ENCODE measurements at places on chromosomes 2 and 18.

GRCh38 chr2:44560352-44560751 lies 198.6 kb downstream of the CAMKMT start:
- no peak for DNase-seq

DNA sequence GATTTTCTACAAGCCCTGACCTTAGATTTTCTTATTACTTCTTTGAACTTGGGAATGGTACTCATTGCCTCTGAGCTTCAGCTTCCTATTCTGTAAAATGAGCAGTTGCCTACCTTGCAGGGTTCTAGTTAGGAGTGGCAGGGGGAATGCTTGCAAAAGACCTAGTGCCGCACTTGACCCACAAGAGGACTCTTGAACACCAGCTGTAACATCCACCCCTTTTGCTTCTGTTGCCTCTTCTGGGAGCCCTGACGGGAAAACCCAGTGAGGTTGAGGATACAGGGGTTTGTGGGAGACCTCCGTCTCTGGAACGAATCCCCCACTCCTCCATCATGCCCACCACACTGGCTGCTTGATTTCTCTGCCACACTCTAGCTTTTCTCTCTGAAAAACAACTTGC lies 27.1 kb upstream of the LBH start:
- DNase-seq = no peak

- DNase-seq = no peak
Measured at GRCh38 chr2:48829036-48829435, 73.5 kb upstream of the LHCGR start.

DNA sequence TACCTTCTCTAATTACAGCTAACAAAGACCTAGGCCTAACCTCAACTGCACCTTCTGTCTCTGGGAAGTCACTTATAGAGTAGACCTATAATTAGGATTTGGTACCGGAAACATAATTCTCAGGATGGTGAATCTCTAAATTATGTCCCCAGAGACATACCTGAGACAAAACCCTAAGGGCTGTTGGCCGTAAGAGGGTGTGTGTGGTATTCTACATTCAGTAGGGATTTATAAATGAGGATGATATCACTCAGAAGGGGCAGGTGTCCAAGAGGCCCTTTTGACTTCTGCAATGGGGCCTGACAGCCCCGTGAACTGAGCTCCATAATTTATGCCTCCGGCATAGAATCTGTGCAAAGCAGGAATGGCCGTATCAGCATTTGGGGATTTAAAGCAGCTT lies 13.5 kb upstream of the DARS1 start:
- DNase-seq = no peak

- no peak for DNase-seq
Measured at GRCh38 chr2:20953146-20953824, 90.6 kb downstream of the APOB start.

- no peak for DNase-seq
Measured at GRCh38 chr18:36381075-36381474, 83.6 kb downstream of the FHOD3 start.

- DNase-seq = no peak
Measured at GRCh38 chr2:223467196-223467595, 135.0 kb downstream of the SCG2 start.

DNA sequence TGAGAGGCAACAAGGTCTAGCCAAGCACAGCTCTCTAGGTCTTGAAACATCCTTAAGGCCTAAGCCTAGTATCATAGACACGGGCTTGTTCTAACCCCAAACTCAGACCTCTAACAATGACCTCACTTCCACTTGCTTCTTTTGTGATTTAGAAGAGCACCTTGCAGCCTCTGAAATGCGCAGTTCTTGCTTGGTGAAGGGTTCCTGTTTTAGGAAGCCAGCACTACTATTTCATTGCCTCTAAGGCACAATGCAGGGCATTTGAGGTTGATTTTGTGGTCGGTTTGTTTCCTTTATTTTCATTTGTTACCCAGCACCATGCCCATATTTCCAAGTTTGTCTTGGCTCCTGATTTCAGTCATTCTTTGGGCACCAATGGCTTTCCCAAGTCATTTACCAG lies 117.0 kb upstream of the CYP1B1 start:
- DNase-seq = no peak

DNA sequence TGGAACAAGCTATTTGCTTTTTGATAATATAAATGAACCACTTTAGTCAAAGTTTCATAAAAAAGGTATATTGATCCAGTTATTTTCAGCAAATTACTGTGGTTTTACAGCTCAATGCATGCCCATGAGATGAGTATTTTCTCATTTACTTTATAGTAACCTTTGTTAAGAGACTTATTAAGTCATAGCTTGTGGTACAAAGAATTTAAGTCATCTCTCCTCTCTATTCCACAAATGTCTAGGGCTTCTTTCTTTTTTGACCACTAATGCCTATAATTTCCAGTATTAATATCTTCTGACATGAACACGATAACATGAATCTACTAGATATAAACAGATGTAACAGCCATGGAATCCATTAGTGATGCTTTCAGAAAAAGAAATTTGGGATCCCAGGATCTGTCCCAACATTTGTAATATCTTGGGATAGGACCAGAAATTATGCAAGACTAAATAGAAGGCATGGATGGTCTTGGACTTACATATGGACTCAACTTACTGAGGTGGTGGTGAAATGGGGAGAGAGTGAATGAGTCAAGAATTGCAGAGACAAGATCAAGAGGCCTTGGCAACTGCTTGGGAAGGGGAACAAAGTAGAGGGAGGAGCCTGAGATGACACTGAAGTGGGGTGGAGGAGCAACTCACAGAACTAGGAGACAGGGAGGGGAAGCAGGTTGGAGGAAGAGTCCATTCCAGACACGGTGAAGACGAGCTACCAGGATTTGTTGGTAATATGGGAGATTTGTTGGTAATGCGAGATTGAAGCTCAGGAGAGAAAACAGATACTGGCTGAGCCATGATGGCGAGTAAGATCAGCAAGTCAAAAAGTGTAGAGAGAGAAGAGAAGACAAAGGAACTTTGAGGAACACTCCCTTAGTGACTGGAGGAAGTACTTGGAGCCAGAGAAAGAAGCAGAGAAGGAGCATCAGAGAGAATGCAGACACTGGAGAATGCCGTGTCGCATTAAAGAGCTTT lies 42.4 kb upstream of the KDM3A start:
- DNase-seq = no peak

GRCh38 chr2:10500601-10501361 lies 52.7 kb upstream of the ODC1 start:
- DNase-seq = no peak

GRCh38 chr18:30254331-30254730 lies 788.2 kb downstream of the DSC3 start:
- no peak for DNase-seq

DNA sequence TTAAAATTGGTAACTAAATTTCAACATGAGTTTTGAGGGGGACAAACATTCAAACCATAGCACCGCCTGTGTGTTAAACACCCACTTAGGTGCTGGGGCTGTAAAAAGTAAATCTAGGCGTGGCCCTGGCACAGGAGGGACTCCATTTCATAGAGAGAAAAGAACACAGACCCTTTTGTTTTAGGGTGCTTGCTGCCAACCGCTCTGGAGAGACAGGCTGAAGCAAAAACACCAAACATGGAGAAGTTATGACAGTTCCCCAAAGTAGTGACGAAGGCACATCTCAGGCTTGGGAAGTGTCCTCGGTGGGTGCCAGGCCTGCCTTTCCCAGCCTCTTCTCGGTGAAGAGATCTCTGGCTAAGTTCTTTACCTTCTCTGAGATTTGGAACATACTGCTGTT lies 5.1 kb downstream of the ACTG2 start:
- DNase-seq = no peak

- DNase-seq = no peak
Measured at GRCh38 chr18:13435586-13436333, 217.2 kb downstream of the LDLRAD4 start.

- DNase-seq = no peak
Measured at GRCh38 chr2:107810734-107811133, 16.0 kb upstream of the RGPD4 start.

DNA sequence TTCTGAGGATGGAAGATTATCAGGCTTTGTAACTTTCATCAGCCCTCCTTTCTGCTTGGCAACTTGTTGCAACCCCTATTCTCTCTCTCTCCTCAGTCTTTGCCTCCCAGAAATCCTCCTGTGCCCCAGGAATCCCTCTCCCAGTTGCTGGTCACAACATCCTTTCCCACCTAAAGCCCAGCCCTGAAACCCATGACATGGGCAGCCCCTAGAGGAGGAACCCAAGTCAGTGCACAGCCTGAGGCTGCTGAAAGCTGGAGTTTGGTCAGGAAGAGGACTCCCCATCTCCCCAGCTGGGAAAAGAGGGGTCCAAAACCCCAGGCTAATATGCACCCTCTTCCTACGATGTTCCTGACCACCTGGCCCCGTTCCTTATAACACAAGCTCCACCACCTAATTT lies 29.5 kb downstream of the PKDCC start:
- no peak for DNase-seq

GRCh38 chr2:49801898-49802450 lies 647.7 kb upstream of the FSHR start:
- no peak for DNase-seq

GRCh38 chr2:122100346-122100745 lies 344.9 kb downstream of the TSN start:
- no peak for DNase-seq

DNA sequence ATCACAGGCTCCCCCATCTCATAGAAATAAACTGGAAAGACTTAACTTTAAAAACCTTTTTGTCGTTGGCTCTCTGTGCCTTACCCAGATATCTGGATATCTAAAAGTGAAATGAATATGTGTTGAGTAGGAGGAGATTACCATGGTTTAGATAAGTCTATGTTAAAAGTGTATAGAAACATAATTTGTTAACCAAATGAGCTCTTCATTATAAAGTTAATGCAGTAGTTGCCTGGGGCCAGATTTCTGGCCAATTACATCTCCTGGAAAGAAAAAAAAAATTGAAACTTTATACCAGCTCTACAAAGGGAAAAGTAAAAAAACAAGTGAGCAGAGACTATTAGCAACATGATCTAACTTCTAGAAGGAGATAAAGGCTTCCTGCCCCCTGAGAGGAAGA lies 259.6 kb upstream of the UBE2E3 start:
- DNase-seq = no peak

DNA sequence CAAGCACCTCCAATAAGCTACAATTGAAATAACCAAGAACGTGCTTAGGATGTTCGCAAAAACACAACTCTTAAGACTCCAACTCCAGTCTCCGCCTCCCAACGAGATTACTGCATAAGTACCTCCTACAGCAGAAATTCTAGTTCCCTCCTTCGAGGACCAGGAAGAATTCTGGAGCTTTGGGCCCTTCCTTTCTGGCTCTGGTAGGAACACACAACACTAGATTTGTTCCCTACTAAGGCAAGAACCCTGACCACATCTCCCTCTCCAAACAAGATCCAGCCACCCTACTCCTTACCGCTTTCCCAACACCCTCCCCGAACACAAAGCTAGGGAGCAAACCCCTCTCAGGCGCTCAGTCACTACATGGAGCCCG lies 721 bp downstream of the ADAM17 start:
- peak; percentile 42 for DNase-seq

DNA sequence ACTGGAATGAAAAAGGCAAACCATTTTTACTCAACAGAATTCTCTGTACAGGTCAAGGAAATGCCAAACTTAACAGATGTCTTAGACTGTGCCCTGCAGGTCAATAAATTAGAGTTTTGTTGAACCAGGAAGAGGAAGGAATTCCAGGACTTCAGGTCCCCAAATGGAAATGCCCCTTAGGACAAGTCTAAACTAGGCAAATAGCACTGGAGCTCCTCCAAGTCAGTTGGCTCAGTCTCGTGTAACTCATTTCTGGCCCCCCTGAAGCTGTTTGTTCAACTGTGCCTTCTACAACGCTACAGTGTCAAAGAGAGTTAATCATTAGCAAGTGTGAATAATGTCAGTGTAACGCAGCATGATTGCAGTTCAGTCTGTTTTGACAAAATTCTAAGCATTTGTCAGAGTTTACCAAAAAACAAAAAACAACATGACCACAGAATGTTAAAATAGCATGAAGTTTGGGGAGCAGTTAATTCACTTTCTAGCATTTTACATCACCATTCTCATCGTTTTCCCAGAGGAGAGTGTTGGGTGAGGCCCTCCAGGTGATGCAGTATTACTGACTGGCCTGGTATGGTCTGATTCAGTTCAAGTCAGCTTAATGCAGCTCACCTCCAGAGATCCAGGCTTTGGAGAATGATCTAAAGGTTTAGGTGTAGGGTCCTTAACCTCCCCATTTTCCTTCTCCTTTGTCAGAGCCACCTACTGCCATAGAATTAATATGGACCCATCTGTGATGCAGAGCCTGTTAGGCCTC lies 108.1 kb downstream of the AQP4 start:
- DNase-seq = peak; percentile 29

DNA sequence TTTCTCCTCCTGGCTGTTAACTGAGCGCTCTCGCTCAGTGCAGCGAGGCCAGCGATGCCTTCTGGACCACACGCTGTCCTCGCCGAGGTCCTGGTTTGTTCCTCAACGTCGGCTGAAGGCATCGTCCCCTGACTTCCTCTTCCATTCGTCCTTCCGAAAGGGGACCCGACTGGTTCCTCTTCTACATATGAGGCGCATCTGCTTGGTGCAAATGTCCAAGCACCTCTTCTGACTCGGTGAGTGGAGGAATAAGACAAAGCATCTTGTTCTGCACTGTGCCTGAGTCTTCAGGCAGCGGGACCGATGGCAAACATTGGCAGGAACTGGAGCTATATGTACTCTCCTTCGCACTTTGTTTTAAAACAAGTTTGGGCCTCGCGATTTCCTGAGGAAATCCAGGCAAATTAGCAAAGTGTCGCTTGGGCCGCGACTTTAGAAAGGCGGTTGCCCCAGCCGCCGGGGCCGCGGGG lies 621 bp upstream of the KCNS3 start:
- DNase-seq = no peak

DNA sequence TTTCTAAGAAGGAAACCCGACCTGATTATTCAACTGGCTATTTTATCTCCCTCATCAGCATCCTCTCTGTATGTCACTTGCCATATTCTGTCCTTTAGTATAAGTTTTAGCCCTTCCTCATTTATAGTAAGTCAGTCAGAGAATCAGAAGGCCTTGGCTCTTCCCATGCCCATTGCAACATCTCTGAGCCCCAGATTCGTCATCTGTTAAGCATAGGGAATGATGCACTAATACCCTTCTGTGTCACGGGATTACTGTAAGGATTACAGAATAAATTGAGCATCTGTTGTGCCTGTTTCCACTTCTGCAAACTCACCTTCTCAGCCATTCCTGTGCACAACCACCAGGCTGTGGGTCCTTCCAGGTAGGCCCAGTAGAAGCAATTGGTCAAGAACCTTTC lies 258.1 kb upstream of the RAB12 start:
- DNase-seq = no peak

GRCh38 chr2:39855856-39856255 lies 76.8 kb upstream of the THUMPD2 start:
- no peak for DNase-seq

- DNase-seq = peak; percentile 24
Measured at GRCh38 chr2:147511491-147511948, 333.3 kb upstream of the ACVR2A start.

Data from left renal pelvis (tissue), 4 donors.